ENCODE measurements at places on chromosomes 16 and 17.

- no peak for DNase-seq
These were observed 14.6 kb downstream of the GSE1 start for GRCh38 chr16:85627526-85628264.

DNA sequence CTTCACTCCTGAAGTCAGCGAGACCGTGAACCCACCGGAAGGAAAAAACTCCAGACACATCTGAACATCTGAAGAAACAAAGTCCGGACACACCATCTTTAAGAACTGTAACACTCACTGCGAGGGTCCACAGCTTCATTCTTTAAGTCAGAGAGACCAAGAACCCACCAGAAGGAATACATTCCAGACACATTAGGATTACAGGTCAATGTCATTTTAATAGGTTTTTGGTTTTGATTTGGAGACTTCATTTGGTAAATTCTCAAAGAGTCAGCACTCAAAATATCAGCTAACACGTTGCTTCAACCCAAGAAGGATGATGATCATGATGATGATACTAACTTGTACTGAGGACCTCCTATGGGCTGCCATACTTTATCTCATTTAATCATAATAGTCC is 7.6 kb upstream of the BMERB1 start:
- no peak for DNase-seq

GRCh38 chr17:53039981-53040380 is 782.7 kb upstream of the KIF2B start:
- DNase-seq = no peak

DNA sequence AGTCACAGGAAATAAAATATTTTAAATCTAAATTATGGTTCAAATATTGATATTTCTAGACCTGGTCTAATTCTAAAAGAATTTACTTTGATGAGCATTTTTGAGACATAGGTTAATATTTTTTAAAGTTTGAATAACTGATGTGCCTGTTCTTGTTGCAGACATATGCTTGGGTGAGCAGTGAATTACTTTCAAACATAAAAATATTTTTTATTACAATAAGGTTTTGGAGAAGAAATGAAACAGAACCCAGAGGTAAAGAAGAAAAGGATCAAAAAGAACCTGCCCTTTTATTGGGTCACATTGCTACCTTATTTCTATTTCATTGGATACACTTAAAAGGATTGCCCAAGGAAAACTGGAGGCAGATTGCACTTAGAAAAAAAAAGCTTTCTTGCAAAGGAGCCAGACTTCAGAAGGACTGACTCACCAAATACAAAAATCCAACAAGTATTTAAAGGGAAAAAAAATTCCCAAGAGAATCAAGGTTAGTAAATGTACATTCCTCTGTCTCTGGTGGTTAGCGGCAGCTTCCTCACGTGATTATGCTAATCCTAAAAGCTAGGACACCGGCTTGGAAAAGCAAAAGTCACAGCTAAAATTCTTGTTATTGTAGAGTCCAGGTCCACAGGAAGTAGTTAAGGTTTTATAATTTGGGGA is 18.5 kb downstream of the ENPP7 start:
- DNase-seq = peak; percentile 37

GRCh38 chr16:9412031-9412914 is 320.8 kb downstream of the HAPSTR1 start:
- no peak for DNase-seq

GRCh38 chr16:66483689-66484452 is 56.8 kb downstream of the BEAN1 start:
- no peak for DNase-seq

DNA sequence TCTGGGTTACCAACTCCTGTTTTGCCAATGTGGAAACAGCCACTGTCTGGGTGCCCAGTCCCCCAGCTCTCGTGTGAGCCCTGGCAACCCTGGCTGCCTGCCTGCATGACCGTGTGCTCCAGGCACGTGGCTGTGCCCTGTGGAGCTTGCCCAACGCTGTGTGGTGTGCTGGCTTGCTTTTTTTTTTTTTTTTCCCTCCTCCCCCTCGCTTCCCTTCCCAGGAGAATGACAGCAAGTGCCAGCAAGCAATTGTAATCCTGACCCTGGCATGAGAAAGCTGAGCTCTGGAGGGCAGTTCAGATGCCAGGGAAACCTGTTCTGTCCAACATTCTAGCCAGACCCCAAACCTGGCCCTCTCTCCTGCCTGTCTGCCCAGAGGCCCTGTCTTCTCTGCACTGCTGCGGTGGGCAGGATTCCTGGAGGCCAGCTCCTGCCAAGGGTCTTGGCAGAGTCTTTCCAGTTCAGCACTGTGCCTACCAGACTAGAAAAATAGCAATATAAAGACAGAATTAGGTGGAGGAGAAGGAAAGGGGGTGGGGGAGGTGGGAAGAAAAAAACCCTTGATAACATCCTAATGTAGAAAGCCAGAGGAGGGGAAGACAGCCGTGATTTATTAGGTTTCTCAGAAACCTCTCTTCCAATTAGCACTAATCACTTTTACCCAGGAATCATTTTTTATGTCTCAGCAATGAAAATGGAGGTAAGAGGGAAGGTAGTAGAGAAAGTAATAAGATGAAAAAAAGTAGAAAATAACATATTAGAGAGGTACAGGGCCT is 9.0 kb downstream of the HLF start:
- DNase-seq = no peak

DNA sequence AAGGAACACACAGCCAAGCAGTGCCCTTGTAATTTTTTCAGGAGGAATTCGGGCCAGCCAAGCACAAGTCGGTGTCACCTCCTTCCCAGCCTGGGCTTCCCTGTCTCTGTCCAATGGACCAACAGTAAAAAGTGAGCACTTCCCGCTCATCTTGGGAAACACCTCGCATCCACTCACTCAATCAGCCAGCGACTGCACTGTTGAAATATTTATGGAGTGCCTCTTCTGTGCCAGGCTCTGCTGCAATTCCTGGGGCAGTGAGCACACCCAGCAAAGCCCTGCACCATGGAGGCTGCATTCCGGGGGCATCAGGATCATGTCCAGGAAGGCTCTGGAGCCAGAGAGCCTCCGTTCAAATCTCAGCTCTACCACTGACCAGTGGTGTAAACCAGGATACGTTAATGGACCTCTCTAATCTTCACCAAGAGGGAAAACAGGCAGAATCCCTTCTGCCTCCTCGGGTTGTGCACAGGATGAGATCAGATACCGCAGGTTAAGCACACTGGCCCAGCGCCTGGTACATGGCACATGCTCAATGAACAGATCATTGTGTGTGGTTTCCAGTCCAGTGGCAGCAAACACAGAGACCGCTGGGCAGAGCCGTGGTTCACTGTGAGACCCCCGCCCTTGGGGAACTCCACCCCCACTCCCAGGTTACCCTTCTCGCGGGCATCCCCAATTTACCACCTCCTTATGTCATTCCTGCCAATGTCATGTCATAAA is 194.3 kb downstream of the ZNF423 start:
- DNase-seq = no peak

- no peak for DNase-seq
These were observed 1.2 kb downstream of the CACNA1G start for GRCh38 chr17:50561746-50562141.

GRCh38 chr16:887846-888245 is 82.9 kb downstream of the LMF1 start:
- DNase-seq = no peak

DNA sequence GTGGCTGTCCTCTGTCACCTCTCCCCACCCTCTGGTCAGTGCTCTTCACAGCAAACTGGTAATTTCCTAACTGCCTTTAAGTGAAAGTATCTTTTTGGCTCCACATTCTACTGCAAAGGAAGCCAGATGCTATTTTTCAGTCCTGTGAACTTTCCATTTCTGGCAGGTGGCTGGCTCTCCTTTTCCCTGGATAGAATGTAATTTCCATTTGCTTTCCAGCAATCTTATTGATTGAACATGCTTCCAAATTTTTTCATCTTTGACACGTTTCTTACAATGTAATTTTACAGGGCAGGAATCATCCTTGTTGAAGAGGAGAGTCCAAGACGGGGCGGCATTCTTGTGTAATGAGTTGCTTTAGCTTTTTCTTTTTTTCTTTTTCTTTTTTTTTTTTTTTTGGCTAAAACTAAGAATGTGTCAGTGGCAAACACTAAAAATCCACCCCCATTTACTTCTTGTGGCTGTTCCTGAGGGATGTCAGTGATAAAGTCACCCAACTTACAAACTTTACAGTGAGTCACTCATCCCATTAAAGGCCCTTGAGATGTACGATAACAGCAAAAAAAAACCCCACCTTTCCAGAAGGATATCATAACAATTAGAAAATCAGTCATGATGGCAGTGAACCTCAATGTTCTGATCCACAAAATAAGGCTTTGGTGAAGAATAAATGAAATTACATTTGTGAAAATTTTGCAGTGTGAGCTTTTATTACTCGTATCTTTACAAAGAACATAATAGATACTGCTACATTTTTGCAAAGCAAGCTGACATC is 29.4 kb upstream of the PRKCA start:
- DNase-seq = peak; percentile 70

DNA sequence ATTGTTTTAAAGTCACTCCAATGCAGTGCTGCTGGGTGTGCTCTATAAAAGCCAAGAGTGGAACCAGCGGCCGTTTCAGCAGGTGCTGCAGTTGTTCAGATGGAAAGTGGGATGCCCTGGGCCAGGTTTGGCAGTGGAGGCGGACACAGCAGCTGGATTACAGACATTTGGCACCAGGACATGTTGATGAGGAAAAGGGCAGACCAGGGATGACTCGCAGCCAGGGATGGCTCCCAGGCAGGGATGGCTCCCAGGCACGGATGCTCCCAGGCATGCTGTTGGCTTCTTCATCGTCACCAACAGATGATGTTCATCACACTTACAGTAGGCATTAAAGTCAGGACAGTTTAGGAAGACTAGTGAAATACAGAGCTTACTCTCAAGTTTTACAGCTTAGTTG is 10.0 kb downstream of the GAN start:
- no peak for DNase-seq

All from GM04504 (cell line).